Dermis blood vessel endothelial cell (primary cell): ENCODE measurements at places on chromosomes 2 and 18.

GRCh38 chr2:68125821-68126220 is 31.9 kb upstream of the PNO1 start:
- no peak for DNase-seq

DNA sequence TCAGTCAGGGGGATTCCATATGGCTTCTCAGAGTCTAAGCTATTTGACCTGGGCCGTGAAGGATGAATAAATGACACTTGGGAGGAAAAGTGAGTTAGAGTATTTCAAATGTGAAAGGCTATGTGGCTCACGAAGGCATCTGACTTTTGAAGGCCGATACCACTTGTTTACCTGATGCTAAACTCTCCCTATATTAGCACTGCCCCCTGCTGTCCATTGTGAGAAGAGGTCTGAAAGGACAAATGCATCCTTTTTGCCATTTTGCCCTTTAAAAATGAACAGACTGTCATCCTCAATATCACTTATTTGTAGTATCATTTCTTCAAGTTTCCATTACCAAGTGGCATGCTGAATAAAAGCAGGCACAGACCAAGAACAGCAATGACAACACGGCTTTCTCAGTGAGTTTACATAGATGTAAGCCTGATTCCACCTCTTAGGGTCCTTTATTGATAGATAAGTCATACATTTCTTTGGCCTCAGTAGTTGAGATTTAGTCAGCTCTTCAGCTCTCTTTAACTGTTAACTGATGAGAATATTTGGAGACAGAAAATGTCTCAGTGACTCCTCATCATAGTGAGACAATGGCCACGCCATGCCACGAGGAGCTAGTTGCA is 40.1 kb downstream of the DOCK10 start:
- DNase-seq = peak; percentile 87

DNA sequence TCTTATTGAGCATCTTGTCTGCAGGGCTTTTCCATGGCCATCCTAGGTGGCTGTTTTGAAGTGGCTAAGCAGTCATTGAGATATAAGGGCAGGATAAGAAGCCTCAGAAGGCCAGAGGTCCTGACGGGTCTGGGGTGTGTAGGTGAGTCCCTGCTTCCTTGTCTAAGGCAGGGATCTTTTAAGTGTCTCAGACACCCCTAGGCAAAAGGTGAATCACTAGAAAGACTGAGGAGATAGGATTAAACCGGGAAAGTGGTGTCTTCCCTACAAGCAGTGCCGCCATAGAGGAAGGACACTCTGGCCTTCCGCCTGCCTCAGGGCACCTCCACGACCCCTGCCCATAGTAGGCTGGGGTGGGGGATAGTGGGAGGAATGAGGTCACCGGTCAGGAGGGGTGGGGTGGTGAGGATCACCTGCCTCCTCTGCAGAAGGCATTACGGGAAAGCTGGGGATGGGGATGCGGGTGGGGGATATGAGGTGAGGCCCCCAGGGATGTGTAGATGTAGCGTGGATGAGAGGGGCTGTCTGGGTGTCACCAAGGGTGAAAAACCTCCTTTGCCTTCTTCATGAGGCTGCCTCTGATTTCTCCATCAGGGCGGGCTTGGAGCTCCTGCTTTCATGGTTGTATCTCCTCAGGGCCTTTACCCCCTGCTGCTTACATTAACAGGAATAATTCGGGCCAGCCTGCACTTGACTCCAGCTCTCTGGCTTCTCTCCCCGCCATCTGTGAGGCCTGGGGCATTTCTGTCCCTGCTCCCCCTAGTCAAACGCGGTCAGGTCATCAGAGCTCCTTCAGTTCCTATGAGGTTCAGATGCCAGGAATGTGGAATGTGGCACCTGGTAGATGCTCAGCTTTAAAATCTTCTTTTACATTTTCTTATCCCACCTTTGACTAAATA is 244.0 kb downstream of the DYSF start:
- DNase-seq = no peak

DNA sequence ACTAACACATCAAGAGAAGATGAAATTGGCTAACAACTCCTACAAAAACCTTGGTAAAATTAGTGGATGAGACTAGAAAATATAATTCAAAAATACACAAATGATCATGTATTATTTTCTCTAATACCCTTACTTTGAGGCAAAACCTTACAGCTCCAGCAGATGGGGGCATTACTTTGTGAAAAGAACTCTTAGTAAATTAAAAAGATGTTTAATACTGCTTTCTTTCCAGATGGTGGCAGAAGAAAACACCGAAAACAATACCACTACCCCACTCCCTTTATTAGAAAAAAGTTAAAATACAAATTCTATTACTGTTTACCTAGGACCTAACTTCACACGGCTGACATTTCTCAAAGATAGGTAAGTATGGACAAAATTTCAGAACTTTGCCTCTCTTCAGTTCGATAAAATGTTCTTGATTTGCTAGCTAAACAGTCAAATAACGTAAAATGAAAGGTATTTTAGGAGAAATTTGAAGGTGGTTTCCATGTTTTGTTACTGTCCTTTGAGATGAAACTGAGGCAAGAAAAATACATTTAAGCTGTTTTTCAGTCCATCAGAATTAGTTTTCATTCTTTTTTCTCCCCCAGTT is 30.6 kb downstream of the ORC4 start:
- DNase-seq = peak; percentile 73

GRCh38 chr2:24586955-24587354 is 95.9 kb downstream of the NCOA1 start:
- no peak for DNase-seq

GRCh38 chr2:47000679-47001075 is 85.1 kb upstream of the MCFD2 start:
- DNase-seq = no peak

DNA sequence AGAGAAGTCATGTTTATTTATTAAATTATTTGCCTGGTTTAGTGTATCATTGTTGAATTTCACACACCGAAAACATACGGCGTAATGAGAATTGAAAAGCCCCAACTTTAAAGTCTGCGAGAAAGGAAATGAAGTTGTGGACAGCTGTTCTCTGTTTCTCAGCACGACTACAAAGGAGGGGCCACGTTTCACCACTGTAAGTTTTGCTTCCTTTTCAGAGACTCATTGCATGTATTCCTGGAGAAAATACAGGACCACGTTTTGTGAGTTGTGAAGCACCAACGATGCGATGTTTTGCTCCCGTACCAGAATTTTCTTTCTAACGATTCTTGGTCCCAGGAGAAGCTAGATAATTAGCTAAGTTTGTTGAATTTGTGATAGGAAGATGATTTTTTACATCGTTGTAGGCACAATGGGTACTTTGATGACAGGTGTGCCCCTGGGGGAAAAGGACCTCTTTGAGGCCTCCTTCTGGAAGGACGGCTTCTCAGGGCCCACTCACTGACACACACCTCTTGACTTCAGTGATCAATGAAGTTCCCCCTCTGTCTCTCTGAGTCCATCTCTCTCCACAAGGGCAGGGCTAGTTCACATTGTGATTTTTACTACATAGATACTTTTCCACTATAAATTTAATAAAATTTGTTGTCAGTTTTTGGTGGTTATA is 23.7 kb upstream of the ACKR3 start:
- DNase-seq = no peak

GRCh38 chr18:10736984-10737383 is 211.2 kb downstream of the NAPG start:
- peak; percentile 12 for DNase-seq

DNA sequence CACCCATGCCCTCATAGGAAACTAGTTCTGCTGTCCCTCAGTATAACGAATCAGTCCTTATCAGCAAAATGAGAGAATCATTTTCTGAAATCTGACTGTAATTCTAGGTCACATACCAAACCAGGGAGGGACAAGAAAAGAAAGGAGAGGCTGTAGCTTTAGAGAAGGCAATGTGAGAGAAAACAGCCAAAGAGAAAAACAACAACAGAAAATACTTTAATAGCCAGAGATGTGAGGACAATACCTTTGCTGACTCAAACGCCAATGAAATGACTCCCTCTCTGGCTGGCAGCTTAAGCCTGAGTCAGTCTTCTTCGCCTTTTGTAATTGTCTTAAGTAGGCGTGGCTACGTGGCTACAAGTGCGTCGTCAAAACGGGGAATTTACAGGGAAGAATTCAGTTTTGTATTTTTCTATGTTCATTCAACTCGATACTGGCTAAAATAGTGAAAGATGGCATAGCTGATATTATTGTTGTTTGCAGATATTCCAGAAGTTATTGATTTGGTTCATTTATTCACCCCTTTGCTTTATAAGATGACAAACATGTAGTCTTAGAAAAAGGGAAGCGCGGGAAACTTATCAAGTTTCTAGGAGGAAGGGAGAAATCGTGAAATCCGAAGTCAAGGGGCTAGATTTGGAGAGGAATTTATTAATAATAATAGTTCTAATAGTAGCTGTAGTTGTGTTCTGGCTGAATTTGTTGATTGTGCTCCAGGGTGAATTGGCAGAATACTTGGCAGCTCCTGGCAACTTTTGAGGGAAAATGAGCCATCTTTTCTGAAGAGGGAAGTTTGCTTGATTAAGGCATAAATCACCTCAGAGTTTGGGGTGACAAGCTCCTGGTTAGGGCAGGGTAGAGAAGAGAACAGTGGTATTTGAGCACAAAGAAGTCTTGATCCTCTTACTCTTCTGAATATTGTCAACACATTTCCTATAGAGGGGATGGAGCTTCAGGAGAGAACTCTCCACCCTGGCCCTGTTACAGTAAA is at the start of gene IL1A:
IL1A (minus strand) TSS at position 295 of the 991 bp plus-strand sequence. CDS start 723 bp downstream, outside the sequence.
- peak; percentile 91 for DNase-seq

- DNase-seq = no peak
Observed at GRCh38 chr2:23434721-23435121, 49.7 kb downstream of the KLHL29 start.

DNA sequence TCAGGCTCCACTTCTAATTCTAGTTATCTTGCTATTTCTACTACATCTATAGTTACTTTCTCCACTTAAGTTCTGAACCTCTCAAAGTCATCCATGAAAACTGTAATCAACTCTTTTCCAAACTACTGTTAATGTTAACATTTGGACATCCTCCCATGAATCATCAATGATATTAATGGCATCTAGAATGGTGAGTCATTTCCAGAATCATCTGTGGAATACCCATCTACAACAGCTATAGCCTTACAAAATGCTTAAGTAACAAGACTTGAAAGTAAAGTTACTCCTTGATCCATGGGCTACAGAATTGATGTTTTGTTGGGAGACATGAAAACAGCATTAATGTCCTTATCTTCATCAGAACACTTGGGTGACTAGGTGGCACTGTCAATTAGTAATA is 35.4 kb downstream of the BARD1 start:
- DNase-seq = peak; percentile 24
